ENCODE measurements at places on chromosomes 4 and X. TPM values are rescaled to one million over a fixed set of nuclear protein-coding genes. Genes with fewer than 3 reads are reported as not detected.

FGF13 gene
- total RNA-seq = 81.1 TPM

KIAA1210 gene
- not detected for total RNA-seq

NHS gene
- total RNA-seq = 10.7 TPM

RTL5 gene
- total RNA-seq = 23.0 TPM

FGFBP2 gene
- total RNA-seq = not detected

TACC3 gene
- 165 TPM for total RNA-seq

ASB9 gene
- 0.28 TPM for total RNA-seq

SNX12 gene
- 78.3 TPM for total RNA-seq

CYSLTR1 gene
- not detected for total RNA-seq

AKAP14 gene
- total RNA-seq = not detected

WWC2 gene
- 24.6 TPM for total RNA-seq

GLOD5 gene
- total RNA-seq = not detected

VCX3A gene
- total RNA-seq = 0.68 TPM

ZMAT1 gene
- total RNA-seq = 4.9 TPM

SLC34A2 gene
- not detected for total RNA-seq

CSN1S1 gene
- total RNA-seq = not detected
